Karpas-422 (cell line): ENCODE measurements at places on chromosomes 11 and 22.

- no peak for DNase-seq
These were observed 58.3 kb downstream of the MRTFA start for GRCh38 chr22:40578171-40578570.

- no peak for DNase-seq
These were observed 10.0 kb downstream of the RHBDD3 start for GRCh38 chr22:29257751-29258181.

- no peak for DNase-seq
These were observed 1104.8 kb downstream of the DLG2 start for GRCh38 chr11:84522331-84522730.

GRCh38 chr11:47391711-47392432 lies 13.5 kb upstream of the SPI1 start:
- DNase-seq = no peak

DNA sequence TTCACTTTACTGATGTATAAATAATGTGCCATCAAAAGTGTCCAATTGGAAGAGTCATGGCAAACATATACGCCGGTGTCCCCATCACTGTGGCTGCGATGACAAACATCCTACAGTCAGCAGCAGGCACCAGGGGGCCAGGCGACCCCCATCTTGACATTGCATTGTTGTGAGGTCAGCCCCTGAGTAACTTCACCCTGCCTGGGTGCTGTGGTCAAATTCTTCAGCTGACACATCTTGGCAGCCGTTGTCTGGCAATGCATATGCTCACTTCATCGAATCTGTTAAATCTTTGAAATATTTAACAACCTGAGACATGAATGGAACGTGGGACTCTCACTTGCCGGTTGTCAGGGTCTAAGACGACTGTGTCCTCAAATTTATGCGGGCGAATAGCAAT lies 430.9 kb downstream of the BRD1 start:
- no peak for DNase-seq

DNA sequence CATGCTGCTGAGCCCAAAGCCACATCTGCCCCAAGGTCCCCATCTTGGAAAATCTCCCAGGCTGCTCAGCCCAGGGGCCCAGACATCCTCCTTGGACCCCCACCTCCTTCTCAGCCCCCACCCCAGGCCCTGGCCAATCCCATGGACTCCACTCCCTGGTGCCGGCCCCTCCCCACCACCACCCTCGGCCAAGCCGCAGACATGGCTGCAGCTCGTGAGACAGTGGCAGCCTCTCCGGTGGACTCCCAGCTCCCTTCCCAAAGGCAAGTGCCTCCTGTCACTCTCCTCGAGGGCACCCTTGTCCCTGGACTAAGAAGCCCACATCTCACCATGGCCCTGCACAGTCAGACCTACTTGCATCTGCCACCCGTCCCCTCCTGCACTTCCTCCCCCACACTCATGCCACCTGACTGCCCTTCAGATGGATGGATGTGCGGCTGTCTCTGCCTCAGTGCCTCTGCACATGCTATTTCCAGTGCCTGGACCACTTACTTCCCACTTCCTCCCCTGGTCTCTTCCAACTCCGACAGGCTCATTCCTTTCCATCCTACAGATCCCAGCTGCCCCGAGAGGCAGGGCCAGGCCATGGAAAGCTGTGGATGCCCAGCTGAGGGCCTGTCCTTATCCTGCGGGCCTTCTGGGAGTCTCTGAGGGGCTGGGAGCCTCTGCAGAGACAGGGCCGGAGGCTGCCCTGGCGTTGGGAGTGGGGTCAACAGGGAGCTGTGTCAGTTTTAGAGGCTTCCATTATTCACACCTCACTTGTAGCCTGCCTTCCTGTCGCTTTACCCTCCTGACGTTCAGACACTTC lies 25.5 kb upstream of the RFPL3 start:
- DNase-seq = no peak
